Astrocyte (in vitro differentiated cells and primary cell): ENCODE measurements at places on chromosomes 2 and 18.

DNA sequence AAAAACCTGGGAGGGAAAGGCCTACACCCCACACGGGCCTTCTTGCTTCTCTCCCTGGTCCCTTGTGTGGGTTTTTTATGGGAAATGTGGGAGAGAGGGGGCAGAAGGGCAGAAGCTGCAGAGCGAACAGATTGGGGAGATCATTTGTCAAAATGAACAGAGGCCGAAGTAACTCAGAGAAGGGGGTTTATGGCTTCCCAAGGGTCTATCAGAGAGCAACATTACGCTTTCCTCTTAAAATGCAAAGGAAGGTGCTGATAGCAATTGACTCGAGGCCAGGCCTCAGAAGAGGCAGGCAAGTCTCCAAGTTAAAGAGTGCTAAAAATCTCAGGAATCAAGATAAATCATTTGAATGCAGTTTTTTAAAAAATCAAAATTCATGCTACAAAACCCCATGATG, 101.5 kb downstream of the SGPP2 start:
- no peak for DNase-seq

DNA sequence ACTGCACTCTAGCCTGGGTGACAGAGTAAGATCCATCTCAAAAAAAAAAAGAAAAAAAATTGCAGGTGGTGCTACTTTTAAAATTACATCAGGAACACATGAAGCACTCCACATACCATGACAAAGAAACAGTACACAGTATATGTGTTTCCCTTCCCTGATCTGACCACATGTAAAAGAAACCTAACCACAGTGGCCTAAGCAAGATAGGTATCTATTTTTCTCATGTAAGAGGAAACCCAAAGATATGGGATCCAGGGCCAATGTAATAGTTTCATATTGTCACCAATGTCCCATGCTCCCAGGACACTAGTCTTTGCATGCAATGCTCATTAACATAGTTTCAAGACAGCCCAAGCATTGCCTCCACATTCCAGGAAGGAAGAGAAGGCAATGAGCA, 99.9 kb downstream of the DYM start:
- no peak for DNase-seq

DNA sequence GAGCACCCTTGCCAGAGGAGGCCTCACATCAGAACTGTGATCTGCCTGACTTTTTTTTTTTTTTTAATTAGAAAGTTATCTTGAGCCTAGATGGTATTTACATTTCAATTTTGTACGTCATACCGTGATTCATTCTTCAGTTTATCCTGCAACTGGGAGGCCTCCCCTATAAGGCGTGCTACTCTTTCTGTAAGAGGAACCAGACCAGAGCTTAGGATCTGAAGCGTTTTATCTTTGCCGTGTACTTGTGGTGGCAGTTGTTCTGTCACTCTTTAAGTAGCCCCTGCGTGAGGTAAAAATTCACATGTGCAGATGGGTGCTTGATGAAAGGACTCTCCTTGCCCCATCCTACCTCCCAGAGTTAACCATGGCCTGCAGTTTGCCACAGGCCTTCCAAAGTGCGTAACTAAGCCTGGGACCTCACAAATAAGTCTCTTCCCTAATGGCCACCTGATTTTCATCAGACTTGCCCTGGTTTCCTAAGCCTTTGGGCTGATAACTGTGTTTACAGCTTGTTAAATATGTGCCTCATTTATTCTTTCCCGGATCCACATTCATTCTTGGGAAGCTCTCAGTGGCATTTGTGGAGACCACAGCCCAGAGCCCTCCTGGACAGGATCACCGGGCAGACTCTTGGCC, 96.0 kb downstream of the MTCL1 start:
- DNase-seq = peak; percentile 97

DNA sequence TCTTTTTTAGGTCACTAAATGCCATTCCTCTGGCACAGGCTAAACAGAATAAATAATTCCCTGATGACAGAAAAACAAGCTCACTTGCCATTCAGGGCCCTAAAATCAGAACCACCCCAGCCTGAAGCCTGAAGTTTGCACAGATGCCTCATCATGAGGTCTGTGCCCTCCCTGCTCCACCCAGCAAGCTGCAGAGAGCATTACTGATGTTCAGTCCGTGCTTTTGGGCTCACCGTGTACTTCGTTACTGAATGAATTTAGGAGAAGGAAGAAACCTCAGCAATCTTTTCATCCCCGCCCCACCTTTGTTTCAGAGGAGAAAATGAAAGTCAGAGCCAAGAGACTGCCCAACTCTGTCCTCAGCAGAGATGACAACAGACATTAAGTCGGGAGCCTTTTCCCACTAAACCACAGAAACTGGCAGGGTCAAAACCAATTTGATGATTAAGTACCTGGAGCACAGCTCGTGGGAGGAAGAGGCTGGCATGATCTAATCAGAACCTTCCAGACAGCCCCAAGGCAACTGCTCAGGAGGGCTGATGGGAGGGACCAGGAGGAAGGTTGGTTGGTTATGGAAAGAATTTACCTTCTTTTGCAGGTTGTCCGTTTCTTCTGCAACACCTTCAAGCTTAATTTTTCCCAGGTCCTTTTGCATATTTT, 122.7 kb downstream of the LAMA1 start:
- DNase-seq = peak; percentile 4

- no peak for DNase-seq
These were observed 284.0 kb upstream of the HS6ST1 start for GRCh38 chr2:128602699-128603101.

DNA sequence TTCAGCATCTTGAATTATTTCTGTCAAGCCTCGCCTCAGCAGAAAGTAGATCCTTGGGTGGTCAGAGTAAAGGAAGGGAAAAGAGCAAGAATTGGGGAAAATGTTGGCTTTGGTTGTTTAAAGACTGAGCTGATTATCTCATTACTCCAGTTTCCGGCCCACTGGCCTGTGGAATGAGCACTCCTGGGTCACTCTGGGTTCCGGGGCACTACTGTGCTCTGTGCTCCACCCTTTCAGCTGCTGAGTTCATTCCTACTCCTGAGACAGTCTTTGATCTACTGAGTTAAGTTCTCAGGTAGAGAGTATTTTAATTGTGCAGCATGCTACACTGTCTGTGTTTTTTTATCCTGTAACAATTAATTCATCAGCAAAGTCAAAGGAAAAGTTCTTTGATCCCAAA, 427.7 kb downstream of the CDH2 start:
- no peak for DNase-seq

DNA sequence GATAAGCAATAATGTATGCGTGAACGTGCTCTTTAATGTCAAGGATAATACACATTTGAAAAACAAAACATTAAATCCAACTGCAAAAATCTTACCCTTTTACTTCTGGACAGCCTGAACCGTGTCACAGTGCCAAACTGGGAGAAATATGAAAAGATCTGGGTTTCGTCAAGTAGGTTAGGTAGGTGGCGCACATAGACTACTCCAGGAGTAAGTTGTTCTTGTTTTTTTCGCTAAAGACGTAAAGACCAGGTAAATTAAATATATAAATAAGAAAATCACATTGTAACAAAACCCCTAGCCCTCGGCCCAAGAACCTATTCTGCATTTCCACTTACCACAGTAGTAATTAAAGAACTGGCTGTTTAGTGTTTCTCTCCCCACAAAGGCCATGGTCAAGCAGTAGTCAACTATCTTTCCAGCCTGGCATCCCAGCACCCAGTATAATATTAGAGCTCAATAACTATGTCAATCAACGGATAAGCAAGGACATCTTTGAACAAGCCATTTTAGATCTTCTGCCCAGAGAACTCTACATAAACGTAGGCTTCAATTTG, 1.1 kb downstream of the NIFK start:
- DNase-seq = no peak

GRCh38 chr2:240216167-240216566, 75.7 kb upstream of the OTOS start:
- no peak for DNase-seq

- DNase-seq = peak; percentile 98
These were observed 71.6 kb upstream of the CHRNA1 start for GRCh38 chr2:174835797-174836255.

DNA sequence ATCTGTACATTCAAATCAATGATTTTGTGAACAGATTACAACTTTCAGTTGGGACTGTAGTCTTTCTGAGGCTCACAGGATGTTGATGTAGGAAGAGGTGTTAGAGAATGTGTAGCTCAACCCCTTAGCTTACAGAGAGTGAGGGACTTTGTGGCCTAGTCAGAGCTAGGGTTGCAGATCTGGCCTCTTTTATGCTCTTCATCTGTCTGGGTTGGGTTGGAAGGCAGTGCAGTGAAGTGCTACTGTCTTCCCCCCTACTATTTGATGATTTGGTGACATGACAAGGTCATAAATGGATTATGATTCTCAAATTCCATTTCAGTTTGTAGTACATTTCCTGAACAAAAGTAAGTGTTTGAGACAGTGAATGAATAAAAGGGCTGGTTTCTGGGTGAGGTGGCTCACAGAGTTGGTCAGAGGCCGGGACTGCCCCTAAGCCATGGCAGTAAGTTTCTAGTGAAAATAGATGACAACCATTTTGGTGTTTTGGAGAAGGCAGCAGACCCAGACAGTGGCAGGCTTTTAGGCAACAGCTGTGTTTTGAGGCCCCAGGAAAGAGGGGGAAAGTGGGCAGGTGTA, 21.6 kb downstream of the MAP4K4 start:
- no peak for DNase-seq

DNA sequence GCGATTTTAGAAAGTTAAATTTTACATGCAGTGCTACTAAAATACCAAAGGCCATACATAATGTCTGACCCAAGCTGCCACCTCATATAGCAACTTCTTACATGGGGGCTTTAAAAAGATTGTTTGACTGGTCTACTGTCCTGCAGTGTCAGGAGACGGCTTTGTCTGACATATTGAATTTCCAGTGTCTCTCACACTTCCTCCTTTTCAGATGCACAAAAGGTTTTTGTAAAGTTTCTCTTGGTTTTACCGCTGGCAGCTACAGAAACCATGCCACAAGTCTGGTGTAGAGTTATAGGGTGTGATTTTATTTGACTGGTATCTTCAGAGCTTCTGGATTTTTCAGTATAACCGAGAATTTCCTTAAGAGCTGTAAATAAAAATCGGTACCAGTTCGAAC, 1.1 kb upstream of the ASAP2 start:
- no peak for DNase-seq

DNA sequence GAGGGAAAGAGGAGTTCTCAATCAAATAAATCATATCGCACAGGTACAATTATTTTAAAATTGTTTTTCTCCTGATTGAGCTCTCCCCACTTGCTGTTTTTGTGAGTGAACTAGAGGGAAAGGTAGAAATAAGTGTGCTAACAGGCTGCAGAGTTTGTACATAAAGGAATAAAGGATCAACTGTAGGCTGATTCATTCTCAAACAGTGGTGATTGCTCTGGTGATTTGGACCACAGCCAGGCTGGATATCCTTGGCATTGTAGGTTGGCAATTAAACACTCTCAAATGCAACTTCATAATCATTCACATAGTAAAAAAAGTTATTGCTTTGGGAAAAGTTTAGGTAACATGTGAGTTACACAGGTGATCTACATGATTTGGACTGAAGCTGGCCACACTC, 29.8 kb downstream of the LRP1B start:
- no peak for DNase-seq

DNA sequence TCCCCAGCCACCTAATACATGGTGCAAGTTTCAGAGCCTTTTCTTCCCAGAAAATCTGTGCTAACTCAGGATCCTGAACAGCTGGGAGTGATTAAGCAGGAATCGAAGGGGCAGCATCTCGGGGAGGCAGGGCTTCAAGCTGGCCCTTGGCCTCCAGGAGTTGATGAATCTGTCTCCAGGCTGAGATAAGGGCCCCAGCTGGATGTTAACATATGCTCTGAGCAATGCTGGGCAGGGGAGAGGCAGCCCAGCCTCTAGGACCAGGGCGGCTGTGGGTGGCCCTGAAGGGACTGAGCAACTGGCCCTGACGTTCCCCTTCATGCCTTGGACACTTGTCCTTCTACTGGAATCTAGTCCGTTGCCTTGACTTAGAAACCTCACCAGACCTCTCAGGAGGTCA, 84.1 kb upstream of the EPC2 start:
- no peak for DNase-seq

DNA sequence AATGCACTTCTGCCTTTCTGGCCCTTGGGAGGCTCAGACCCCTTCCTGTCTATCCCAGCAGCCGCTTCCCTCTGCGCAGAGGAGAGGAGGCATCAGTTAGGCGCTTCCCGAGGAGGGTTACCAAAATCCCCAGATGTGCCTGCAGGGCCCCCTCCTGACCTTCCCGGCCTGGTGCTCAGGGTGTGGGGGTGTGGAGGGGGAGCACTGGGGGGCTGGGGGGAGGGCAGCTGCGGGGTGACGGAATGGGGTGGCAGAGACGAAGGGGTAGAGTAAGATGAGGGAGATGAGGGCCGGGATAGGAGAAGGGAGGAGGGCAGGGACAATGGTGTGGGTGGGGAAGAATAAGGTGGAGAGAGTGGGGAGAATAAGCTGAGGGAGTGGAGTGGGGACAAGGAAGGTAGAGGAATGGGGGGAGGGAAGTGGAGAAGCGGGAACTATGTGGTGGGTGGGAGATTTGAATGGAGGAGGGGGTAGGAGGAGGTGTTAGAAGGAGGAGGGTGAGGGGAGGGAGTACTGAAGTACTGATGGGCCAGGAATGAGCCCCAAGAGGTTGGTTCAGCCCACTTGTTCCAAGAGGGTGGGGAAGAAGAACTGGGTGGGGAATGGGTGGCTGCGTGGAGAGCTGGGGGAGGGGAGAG, 6.5 kb upstream of the ZAP70 start:
- DNase-seq = no peak

- DNase-seq = peak; percentile 91
These were observed 33.6 kb downstream of the DGKD start for GRCh38 chr2:233387667-233388528.

GRCh38 chr2:141200191-141200590, 930.6 kb downstream of the LRP1B start:
- peak; percentile 71 for DNase-seq

DNA sequence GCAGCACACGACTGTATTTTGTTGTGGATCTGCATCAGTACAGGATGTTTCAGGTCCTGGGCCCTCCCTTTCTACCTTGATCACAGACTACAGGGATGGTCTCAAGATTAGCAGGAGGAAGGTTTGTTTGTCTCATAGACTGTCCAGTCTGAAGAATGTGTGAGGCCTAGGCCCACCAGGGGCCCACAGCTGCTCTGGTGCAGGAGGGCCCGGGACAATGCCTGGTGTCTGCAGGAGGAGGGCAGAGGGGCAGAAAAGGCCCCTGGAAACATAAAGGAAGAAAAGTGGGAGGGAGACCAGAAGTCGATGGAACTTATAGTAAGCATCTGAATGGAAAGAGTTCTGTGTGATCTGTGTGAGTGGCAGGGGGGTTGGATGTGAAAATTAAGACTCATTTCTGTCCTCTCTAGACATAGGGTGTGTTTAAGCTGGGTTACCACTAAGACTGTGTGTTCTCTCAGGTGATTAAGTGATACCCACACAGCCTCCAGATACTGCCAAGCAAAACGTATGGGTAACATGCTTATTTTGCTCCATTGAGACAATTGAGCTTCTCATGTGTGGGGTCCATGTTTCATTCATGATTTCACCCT, 33.4 kb upstream of the LPIN2 start:
- no peak for DNase-seq

DNA sequence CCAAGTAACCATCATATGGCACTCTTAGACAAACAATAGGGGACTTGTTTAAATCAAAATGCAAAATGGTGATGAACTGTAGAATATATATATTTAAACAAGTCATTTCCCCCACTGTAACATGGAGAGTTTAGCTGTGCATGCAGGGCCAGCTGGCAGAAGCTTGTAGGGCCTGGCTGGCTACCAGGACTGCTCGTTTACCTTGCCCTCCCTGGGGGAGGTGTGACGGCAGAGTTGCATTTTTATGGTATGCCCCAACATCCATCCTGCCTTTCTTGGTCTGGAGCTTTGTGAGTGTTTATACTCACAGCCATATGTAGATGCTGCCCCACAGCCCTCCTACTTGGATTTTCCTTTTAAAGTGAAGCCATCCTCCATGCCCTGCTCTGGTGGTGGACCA, 101.7 kb upstream of the ZFP36L2 start:
- DNase-seq = no peak
